Tibial nerve (tissue), 4 donors: ENCODE measurements at places on chromosomes 7 and 10. TPM values are rescaled to one million over a fixed set of nuclear protein-coding genes. Genes with fewer than 3 reads are reported as not detected.
A peak's percentile ranks its signal among the peaks of the same experiment; 100 is the strongest.

- no peak overlapping the region for H3K27ac ChIP-seq
- no peak for DNase-seq
- no peaks in the 10 kb centered on the region for H3K4me1 ChIP-seq
- no peaks in the 10 kb centered on the region for H3K36me3 ChIP-seq
- H3K27me3 ChIP-seq, result no peaks in the 10 kb centered on the region
- H3K4me3 ChIP-seq, result no peak overlapping the region
Observed at GRCh38 chr7:65338346-65338745, 35.3 kb upstream of the ZNF92 start.

GRCh38 chr10:5284311-5285057 is 80.3 kb upstream of the UCN3 start:
- DNase-seq, result no peak
- H3K4me1 ChIP-seq, result no peaks in the 10 kb centered on the region
- no peak overlapping the region for H3K4me3 ChIP-seq
- H3K27me3 ChIP-seq, result no peaks in the 10 kb centered on the region

DNA sequence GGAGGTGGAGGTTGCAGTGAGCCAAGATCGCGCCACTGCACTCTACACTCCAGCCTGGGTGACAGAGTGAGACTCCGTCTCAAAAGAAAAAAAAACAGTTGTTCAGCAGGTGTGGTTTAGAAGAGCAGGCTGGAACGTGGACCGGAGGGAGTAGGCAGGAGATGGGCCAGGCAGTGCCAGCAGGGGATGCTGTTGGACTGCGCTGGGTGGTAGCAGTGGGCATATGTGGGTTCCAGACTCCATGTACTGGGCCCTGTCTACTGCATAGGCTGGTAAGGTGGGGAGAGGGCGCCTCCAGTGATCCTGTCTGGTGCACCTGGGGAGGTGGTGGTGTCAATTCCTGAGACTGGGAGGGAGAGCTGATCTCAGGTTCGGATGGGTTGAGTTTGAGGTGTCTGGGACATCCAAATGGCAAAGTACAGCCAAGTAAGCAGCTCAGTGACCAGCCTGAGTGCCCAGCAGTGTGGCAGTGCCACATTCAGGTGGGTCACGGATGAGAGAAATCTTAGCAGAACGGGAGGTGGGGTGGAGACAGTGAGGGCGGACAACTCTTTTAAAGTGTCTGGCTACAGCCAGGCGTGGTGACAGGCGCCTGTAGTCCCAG is 25.9 kb downstream of the SFXN4 start:
- H3K36me3 ChIP-seq, result no peaks in the 10 kb centered on the region
- H3K27me3 ChIP-seq, result no peaks in the 10 kb centered on the region
- peak; percentile 20 for DNase-seq

GRCh38 chr7:115128154-115128553 is 206.3 kb downstream of the MDFIC start:
- DNase-seq, result no peak
- H3K4me1 ChIP-seq, result no peaks in the 10 kb centered on the region
- H3K36me3 ChIP-seq, result no peaks in the 10 kb centered on the region
- H3K27me3 ChIP-seq, result no peaks in the 10 kb centered on the region

The NKX1-2 gene
- total RNA-seq, result not detected
